Heart left ventricle (tissue), 16 donors: ENCODE measurements at places on chromosomes 16 and 17. TPM values are rescaled to one million over a fixed set of nuclear protein-coding genes. Genes with fewer than 3 reads are reported as not detected.

GRCh38 chr16:63289834-63290460 is 1253.7 kb upstream of the CDH8 start:
- DNase-seq, result no peak

Gene SCN4A
- 0.43 TPM for total RNA-seq

DNA sequence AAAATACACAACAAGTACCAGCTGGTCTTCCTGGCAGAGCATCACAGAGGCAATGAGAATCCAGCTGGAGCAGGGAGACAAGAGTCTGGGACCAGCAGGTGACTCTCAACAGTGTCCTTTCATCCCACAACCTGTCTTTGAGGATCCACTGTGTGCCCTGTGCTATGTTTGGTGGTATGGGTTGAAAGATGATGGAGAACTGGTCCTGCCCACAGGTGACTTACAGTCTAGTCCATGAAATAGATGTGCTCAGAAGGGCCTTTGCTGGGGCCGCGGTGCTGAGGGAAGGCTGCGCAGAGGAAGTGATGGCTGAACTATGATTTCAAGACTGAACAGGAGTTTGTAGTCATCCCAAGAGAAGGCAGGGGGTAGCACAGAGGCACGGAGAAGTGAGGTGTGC is 17.9 kb downstream of the WNT3 start:
- no peak for DNase-seq

DNA sequence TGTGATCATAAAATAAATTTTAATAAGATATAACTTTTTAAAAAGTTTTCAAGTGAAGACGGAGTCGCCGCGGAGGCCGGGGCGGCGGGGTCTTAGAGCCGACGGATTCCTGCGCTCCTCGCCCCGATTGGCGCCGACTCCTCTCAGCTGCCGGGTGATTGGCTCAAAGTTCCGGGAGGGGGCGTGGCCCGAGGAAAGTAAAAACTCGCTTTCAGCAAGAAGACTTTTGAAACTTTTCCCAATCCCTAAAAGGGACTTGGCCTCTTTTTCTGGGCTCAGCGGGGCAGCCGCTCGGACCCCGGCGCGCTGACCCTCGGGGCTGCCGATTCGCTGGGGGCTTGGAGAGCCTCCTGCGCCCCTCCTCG is at the start of gene FOXC2:
TSS of gene FOXC2 (plus strand) at position 229 of the 365 bp plus-strand sequence. CDS start 507 bp downstream, outside the sequence.
- DNase-seq, result peak; percentile 90

DNA sequence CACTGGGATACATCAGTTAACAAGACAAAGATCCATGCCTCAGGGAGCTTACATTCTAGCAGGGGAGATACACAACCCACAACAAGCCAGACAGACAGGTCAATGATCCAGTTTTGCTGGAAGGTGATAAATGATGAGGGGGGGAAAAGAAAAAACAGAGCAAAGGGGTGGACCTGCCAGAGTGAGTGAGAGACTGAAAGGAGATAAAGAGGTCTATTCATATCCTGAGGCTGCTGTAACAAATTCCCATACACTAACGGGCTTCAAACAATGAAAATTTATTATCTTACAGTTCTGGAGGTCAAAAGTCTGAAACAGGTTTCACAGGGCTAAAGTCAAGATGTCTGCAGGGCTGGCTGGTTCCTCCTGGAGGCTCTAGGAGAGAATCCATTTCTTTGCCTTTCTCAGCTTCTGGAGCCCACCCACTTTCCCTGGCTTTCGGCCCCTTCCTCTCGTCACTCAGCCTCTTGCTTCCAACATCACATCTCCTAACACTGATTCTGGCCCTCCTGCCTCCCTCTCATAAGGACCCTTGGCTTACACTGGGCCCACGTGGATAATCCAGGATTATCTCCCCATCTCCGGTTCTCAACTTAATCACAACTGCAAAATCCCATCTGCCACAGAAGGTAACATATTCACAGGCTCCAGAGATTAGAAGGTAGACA is 81.5 kb downstream of the GAS7 start:
- no peak for DNase-seq

- peak; percentile 88 for DNase-seq
Observed at GRCh38 chr17:75872434-75873351, 5.7 kb downstream of the TRIM47 start.

DNA sequence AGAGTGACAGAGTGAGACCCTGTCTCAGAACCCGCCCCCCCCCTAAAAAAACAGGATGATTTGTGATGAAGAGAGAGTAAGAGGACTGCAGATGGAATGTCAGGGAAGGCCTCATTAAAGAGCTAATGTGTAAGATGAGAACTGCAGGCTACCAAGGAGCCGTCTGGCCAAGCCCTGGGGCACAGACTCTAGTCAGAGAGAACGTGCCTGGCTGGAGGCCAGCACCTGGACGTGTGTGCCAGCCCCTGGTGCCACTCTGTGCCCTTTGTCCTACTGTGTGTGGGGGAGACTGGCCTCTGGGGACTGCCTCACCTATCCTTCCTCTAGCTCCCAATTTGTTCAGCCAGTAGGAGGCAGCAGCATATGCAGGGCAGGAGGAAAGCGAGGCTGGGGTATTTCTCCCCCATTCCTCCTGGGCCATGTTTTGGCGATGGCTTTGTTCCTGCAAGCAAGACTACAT is 37.1 kb downstream of the KNOP1 start:
- no peak for DNase-seq

DNA sequence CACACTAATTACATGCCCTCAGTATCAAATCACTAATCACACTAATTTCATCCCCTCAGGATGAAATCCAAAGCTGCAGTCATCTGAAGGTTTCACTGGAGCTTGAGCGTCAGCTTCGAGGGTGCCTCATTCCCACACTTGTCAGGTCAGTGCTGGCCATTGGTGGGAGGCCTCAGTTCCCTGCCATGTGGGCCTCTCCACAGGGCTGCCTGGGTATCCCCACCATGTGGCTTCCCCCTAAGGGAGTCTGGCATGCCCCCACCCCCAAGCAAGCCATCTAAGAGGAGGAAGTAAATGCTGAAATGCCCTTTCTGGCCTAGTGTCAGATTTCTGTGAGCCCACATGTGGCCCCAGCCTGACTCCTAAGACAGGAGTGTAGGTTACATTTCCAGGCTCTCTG is 78.6 kb upstream of the CDH5 start:
- no peak for DNase-seq

- no peak for DNase-seq
Observed at GRCh38 chr16:68179855-68180254, 56.1 kb downstream of the ESRP2 start.

DNA sequence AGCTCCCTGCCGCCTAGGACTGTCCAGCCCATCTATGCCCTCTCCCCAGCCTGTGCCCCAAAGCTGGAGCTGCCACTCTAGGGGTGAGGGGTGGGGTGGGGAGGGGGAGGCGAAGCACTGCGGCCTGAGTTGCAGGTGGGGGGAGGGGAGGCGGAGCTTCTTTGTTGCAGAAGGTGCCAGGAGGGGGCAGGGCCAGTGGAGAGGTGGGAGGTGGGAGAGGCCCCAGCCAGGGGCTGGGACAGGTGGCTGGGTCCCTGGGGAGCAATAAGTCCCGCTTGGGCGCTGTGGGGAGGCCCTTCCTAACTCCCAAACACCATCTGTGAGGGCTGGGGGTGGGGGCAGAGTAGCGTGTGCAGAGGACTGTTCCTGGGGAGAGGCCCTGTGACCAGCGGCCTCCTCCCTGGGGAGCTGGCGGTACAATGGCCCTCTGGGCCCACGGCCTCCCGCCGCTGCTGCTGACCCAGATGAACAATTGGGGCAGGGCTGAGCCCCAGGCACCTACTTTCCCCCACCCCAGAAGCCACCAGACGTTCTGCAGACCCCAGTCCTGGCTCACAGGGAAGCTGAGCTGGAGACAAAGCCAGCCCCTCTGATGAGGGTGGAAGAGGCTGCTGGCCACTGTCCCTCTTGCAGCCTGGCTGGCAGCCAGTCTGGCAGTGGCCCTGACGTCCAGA is 2.2 kb upstream of the NTN3 start:
- DNase-seq, result peak; percentile 65

Gene DNAH17
- total RNA-seq, result not detected

- DNase-seq, result no peak
Observed at GRCh38 chr16:80541306-80541694, 507 bp downstream of the DYNLRB2 start.

Gene JPH3
- not detected for total RNA-seq

DNA sequence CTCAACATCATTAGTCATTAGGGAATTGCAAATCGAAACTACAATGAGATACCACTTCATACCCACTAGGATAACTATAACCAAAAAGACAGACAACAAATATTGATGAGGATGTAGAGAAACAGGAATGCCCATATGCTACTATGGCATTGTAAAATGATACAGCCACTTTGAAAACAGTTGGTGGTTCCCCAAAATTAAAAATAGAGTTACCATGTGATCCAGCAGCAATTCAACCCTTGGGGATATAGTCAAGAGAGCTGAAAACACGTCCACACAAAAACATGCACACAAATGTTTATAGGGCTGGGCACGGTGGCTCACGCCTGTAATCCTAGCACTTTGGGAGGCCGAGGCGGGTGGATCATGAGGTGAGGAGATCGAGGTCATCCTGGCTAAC is 10.0 kb upstream of the PECAM1 start:
- DNase-seq, result no peak

- DNase-seq, result no peak
Observed at GRCh38 chr16:13660807-13661206, 259.1 kb upstream of the ERCC4 start.

DNA sequence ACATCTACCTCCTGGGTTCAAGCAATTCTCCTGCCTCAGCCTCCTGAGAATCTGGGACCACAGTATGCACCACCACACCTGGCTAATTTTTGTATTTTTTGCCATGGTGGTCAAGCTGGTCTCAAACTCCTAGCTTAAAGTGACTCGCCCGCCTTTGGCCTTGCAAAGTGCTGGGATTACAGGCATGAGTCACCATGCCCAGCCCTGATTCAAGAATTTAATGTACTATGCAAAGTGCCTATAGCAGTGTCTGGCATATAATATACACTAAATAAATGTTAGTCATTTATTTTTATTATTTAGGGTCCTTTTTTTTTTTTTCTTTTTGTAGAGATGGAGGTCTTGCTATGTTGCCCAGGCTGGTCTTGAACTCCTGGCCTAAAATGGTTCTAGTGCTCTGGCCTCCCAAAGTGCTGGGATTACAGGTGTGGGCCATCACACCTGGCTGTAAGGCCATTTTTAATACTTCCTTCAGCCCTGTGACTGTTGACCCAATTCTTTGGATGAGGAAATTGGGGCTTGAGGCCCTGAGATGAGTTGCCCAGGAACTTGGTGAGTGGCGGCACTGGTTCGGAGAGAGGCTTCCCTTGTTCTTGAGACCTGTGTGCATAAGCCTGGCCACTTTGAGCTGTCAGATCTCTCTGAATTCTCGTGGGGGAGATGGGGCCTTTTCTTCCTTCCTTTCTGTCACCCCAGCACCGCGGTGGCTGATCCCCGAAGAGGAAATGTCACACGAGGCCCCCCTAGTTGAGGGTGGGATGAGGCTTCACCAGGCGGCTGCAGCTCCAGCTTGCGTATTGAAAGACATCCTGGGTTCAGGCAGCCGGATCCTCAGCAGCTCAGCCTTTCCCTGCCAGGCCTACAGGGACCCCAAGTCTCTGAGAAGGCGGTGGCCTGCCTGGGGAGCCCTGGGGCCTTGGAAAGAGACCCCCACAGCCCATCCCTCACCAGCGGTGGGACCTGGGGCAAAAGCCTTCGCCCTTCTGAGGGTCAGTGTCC is 38.7 kb downstream of the LAT start:
- DNase-seq, result no peak

Gene DCUN1D3
- 10.8 TPM for total RNA-seq

- no peak for DNase-seq
Observed at GRCh38 chr16:74902161-74902560, 82.8 kb downstream of the WDR59 start.

- DNase-seq, result peak; percentile 38
Observed at GRCh38 chr17:68955181-68955841, at the start of gene ABCA8. ABCA8 (minus strand) TSS chr17:68955392; CDS start chr17:68942034, 13,358 bp downstream.

DNA sequence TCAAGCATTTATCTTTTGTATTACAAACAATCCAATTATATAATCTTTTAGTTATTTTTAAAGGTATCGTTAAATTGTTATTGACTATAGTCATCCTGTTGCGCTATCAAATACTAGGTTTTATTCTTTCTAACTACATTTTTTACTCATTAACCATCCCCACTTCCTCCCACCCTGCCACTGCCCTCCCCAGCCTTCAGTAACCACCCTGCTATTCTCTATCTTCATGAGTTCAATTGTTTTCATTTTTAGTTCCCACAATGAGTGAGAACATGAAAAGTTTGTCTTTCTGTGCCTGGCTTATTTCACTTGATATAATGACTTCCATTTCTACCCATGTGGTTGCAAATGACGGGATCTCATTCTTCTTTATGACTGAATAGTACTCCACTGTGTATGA is 94.1 kb upstream of the MYOCD start:
- DNase-seq, result no peak

GRCh38 chr17:1188812-1189504 is 9.2 kb upstream of the ABR start:
- DNase-seq, result peak; percentile 84

Gene SLC12A3
- total RNA-seq, result not detected

Gene SLC26A11
- 3.1 TPM for total RNA-seq

GRCh38 chr16:69538808-69539207 is 27.0 kb upstream of the NFAT5 start:
- no peak for DNase-seq

DNA sequence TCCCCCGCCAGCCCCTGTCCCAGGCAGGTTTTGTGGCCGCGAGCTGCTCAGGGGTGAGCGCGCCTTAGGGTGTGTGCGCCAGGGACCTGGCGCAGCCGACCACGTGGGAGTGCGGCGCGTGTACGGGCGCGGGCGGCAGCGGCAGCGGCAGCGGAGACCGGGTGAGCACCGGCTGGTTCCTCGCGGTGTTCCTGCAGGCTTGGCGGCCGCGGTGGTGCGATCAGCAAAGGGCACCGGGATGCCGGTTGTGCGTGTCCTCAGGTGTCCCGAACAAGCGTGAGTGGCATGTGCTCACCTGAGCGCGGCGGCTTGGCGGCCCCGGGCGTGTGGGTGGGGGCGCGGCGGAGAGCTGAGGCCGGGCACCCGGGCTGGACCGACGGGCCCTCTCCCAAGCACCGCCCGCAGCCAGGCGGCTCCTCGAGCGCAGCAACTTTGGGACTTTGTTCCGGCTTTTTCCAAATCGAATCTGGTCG is 381 bp upstream of the HSD11B2 start:
- DNase-seq, result no peak

DNA sequence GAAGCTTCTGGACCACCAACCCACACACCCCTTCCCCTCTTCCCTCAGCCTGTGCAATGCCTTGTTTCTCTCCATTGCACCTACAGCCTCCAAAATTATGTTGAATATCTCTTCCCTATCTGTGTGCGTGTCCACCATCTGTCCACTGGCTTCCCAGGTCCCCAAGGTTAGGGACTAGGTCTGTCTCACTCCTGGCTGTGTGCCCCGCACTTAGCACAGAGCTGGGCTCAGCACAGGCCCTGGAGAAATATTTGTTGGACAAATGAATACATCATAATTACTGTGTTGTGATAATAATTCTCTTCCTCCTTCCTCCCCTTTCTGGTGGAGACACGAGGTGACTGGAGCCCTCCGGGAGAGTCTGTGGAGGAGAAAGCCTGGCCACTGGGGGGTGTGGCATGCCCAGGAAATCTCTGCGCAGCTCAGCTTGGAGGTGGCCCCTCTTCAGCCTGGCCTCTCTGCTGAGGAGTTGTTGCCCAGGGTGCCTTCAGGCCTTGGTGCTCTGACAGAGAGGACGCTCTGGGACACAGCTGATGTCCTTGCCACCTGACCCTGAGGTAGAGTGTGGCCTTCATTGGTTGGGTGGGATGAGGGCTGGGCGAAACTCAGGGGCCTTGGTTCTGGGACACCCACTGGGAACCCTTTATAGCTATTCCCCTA is 3.3 kb upstream of the BRD7 start:
- no peak for DNase-seq

Gene CNGB1
- not detected for total RNA-seq

- no peak for DNase-seq
Observed at GRCh38 chr17:17752821-17753321, 71.6 kb downstream of the RAI1 start.
